ENCODE measurements at places on chromosomes 4 and X.

- no peak for DNase-seq
Measured at GRCh38 chr4:128630871-128631270, 178.6 kb upstream of the JADE1 start.

GRCh38 chrX:131830400-131831184, 192.5 kb upstream of the STK26 start:
- peak; percentile 98 for DNase-seq

DNA sequence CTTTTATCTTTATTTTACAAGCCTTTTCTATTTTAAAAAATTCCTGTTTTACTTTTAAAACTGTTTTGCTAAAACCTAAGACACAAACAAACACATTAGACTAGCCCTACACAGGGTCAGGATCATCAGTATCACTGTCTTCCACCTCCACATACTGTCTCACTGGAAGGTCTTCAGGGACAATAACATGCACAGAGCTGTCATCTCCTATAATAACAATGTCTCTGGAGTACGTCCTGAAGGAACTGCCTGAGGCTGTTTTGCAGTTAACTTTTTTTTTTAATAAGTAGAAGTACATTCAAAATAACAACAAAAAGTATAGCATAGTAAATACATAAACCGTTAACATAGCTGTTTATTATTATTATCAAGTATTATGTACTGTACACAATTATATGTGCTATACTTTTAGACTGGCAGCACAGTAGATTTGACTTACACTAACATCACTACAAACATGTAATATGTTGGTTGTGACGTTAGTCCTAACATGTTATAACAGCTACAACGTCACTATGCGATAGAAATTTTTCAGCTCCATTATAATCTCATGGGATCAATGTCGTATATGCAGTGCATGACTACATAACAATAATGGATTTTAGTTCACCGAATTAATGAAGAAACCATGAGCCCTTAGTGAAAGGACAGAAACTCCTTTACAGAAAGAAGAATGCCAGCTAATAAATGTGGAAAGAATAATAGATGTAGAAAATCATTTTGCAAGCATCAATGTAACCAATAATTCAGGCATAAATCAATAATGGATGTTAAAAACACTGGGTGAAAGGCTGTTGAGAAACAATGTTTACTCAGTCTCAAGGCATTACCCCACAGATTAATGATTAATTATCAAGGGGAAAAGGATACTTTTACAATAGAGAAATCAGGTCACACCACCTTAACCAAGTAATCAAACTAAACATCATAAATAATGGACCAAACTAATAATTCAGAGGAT, 49.2 kb downstream of the FBXW7 start:
- DNase-seq, result no peak

DNA sequence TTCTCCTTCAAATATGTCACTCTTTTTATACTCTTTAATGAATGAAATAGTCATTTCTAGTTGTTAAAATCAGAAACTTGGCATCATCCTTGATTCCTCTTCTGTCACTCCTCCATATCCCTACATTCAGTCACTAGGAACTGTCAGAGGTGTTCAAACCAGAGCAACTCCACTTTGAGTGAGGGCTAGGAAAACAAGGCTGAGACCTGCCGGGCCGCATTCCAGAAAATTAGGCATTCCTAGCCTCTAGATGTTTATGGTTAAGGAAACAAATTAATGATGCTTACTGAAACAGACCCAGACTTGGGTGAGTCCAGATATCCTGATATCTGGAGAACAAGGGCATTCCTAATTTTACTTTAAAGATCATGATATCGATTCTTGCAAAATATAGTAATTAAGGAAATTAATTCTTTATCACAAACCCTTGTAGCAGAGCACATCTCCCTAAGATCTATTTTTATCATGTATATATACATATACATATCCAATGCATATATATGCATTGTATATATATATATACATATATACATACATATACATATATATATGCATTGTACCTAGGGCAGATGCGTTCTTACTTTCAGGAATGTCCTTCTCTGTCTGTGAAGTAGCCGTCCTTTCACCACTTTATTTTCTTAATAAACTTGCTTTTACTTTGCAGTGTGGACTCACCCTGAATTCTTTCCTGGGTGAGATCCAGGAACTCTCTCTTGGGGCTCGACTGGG, 98.4 kb upstream of the GC start:
- DNase-seq, result no peak

DNA sequence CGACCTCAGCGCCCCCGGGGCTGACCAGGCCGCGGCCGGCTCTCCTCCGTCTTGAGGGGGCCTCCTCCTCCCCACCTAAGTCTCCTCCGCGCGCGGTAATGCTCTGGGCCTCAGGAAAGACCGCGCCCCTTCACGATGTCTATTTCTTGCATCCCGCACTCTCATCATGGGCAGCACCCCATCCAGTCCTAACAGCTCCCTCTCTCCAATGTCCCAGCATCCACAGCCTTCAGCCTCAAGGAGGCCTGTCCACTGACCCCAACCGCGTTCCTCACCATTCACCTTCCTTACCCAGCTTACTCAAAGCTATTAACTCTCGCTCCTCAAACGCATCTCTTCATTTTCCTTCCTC, 77.5 kb downstream of the MAGED4 start:
- no peak for DNase-seq

DNA sequence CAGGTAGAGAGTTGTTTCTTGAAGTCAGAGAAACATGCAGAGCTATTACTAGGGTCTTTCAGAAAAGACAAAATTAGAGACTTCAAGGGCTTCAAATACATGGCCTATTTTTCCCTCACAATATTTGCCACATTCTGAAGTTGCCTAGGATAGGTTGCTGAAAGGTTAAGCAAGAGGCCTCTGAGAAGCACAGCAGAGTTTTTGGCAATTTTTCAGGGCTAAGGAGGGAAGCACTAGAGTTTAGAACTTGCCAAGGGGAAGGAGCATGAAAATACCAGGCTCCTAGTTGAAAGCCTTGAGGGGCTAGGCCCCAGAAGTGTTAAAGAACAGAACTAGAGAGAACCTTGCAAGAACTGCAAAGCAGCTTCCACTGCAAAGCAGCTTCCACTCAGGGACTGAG, 86.4 kb downstream of the ANAPC10 start:
- DNase-seq, result no peak

GRCh38 chrX:71111921-71112431, 599 bp upstream of the IL2RG start:
- peak; percentile 58 for DNase-seq

DNA sequence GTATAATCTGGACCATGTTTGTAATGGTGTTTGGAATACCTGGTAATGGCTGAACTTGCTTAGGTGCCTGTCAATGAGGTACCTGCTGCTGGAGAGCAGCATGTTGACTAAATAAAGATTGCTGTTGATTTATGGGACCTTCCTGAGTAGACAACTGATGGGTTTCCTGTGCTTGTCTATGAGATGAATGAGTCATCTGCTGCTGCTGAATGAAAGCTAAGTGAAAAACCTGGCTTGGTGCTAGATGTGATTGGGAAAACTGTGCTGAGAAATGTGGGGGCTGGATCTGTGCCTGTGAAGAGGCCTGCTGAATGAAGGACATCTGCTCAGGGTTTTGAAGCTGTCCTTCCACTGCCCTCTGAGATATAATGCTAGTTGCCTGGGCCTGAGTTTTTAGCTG, 69.6 kb downstream of the WNK3 start:
- DNase-seq, result no peak

- DNase-seq, result peak; percentile 38
Measured at GRCh38 chrX:41265615-41266014, 68.3 kb upstream of the DDX3X start.

GRCh38 chrX:111876646-111877045, 665 bp downstream of the TRPC5OS start:
- DNase-seq, result no peak

- no peak for DNase-seq
Measured at GRCh38 chr4:48028696-48029095, 12.1 kb downstream of the NIPAL1 start.

GRCh38 chrX:69556060-69557011, 52.2 kb downstream of the NALF2 start:
- peak; percentile 25 for DNase-seq

- DNase-seq, result peak; percentile 57
Measured at GRCh38 chrX:154799556-154800348, 5.5 kb downstream of the MPP1 start.

GRCh38 chr4:87330761-87331160, 8.1 kb upstream of the HSD17B13 start:
- peak; percentile 49 for DNase-seq

- no peak for DNase-seq
Measured at GRCh38 chr4:45186249-45186648, 459.9 kb upstream of the GNPDA2 start.

DNA sequence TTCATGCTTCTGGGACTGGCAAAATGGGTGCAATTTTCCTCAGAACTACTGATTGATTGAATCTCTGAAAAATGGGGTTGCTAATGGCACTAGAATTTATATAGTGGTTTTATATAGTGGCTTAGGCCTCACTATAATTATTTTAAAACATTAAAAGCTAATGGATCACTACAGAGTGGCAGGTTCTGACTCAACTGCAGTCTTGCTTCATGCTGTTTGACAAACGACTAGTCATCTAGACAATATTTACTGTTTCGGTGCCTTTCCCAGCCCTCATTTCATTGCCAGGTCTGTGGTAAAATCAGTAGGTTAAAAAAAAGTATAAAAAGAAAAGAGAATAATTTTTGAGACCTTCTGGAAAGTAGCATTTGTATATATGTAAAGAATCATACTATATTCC, 352.8 kb upstream of the ATOH1 start:
- no peak for DNase-seq

DNA sequence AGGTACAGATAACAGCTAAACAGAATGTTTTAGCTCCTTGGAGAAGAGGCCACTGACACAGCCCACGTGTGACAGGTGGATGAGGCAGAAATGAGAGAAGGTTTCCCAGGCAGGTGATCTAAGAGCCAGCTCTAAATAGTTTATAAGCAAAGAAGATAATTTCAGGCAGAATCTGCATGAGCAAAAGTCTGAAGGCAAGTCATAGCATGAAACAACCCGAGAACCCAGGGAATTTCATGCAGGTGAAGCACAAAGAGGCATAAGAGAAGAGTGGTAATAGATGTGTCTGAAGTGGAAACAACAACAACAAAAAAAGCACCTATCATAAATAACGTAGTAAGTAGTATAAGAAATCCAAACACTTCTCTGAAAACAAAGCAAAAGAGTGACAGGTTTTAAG, 275.8 kb upstream of the CPEB2 start:
- no peak for DNase-seq

DNA sequence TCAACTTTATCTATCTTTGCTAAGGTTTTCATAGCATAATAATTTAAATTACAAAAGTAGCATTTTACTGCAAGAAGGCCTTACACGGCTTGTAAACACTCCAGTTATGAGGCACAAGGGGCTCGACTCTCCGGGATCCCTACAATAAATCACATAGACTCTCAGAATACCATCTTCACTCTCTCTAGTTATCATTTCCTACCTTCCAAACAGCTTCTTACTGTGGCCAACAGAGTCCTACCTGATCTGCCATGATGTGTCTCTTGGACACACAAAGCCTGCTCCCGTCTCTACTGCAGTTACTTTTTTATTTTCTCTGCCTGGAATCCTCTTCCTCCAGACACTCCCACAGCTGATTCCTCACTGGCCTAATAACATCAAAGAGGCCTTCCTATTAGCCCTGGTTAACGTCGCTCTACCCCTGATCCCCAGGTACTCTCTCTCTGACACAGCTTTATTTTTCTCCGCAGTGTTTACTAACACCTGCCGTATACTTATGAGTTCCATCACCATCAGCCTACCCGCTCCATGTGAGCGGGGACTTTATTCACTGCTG, 559.6 kb upstream of the DIPK2B start:
- DNase-seq, result no peak

DNA sequence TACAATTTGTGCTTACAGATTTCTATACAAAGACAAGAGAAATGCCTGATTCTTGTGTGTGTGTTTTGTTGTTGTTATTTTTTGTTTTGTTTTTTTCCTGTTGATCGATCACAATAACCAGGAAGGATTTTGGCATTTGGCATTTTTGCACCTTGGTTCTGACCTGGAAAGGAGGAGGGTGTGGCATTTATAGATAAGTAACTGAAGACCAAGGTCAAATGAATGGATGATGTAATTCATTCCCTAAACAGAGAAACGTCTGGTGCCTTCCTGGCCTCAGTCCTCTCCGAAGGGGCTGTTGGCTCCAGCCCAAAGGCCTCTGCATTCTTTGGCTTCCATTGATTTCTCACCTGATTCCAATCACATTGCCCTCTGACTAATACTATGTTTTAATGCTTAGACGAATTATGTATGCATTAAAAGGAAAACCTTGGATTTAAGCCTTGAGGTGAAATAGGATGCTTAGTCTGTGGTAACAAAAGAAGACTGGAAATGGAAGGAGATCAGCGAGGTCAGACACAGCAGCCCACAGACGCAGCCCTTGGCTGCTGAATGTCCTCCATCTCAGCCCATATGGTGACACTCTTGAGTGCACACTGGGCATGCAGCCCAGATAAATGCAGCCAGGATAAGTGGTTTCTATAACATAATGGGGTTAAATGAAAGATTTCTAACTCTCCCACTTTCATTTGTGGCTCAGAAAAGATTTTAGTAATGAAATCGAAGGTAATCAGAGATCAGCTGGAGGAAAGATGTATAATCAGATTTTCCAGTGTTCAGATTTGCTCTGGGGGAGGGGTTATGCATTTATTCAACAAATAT, 60.5 kb upstream of the TRIM2 start:
- no peak for DNase-seq

- no peak for DNase-seq
Measured at GRCh38 chr4:76459291-76459723, 24.3 kb downstream of the SHROOM3 start.

- DNase-seq, result no peak
Measured at GRCh38 chr4:152357206-152357605, 178.7 kb downstream of the FBXW7 start.

- no peak for DNase-seq
Measured at GRCh38 chr4:179110816-179111215, 1668.6 kb upstream of the AGA start.

GRCh38 chr4:2428496-2429213, 9.9 kb downstream of the CFAP99 start:
- no peak for DNase-seq

- no peak for DNase-seq
Measured at GRCh38 chr4:89379511-89380044, 72.0 kb upstream of the GPRIN3 start.

Data from KBM-7 (cell line).